ENCODE measurements at places on chromosomes 12 and 14.

GRCh38 chr12:100356644-100357223 is at the start of gene SLC17A8:
Gene SLC17A8 (plus strand): TSS chr12:100357074. CDS start chr12:100357392, 318 bp downstream.
- DNase-seq, result no peak

DNA sequence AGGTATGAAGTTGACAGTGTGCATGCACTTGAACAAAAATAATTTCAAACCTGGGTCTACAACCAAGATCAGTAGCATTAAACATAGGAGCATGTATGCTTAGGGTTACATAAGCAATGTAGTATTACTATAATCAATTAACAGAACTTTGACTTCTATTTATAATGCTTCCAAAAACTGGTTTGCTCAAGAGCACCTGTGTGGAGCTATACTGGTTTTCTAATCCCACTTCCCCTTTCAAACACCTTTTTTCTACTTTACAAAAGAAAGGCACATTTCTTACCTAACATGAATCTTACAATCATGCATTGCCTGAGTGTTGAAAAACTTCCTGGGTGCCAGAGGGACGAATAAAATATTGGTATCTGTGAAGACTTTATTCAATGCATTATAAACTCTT is 72.7 kb downstream of the EFCAB11 start:
- DNase-seq, result no peak

GRCh38 chr12:123483602-123484248 is 25.8 kb downstream of the SNRNP35 start:
- no peak for DNase-seq

DNA sequence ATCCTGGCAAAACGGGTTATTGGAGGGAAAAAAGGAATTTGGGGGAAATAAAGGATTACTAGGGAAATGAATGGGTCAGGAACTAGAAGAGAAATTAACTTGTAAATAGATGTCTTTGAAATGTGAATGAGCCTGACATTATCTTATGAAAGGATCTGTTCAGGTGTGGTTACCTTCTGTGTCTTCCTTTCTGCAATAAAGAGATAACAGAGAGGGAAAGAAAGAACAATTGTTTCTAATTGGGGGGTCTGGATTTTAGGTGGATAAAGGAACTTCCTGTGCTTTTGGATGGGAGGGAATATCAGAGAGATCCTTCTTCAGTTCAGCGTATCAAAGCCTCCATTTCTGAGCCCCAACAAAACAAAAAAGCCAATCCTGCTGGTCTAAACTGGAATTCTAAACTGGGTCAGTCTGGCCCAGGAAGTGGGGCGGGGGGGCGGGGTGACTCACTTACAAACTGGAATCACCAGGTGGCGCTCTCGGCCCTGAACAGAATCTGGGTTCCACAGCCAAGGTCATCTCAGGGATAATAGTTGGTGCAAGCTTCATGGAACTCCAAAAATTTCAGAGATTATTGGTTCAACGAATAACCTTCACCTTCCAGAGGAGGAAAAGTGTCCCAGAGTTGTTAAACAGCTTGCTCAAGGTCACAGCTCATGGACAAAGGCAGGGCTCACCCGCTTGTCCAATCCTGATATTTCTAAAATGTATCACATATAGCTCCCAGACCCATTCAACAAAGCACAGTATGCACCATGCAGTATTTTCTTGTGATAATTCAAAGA is 15.2 kb upstream of the PEBP1 start:
- peak; percentile 62 for DNase-seq

DNA sequence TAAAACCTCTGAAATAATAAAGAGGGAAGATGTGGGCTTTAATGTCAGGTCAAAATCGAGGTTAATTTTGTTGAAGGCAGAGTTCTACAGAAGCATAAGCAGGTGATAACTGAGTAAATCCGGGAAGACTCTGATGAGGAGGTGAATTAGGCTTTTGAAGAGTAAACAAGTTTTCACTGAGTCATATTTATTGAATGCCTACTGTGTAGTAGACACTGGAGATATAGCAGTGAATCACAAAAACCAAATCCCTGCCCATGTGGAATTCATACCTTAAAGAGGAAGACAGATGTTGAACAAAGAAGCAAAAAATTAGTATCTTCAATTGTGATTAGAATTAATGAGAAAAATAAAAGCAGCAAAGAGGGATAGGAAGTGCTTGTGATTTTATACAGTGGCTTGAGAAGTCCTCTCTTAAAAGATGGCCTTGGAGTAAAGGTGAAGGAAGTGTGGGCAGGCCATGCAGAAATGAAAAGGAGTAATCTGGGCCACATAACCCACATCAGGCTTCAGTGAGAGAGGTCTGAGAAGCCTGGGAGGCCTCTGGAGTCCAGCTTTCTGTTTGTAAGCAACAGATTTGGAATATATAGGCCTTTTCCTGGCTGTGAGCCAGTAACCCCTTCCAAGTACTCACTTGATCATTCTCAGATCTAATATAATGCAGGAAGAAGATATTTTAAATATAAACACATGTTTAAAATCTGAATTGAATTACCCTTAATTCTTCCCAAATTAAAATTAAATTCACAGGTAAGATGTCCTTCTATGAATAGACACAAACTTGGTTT is 46.7 kb downstream of the BHLHE41 start:
- DNase-seq, result no peak

DNA sequence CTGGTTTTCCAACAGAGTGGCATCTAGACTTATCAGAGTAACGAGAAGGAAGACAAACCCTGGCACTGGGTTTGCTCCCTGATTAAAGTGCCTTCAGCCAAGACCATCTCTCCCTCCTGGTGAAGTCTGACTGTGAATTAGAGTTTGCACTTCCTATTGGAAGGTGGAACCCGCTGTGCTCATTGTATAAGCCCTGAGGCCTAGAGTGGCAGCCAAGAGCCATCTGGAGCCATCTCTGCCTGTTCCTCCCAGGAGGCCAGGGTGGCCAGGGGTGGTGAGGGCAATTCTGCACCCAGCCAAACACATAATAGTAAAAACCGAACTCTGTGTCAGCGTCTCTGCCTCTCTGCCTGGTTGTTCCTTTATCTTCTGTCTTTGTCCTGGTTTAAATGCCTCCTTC is 25.0 kb downstream of the MFAP5 start:
- no peak for DNase-seq

DNA sequence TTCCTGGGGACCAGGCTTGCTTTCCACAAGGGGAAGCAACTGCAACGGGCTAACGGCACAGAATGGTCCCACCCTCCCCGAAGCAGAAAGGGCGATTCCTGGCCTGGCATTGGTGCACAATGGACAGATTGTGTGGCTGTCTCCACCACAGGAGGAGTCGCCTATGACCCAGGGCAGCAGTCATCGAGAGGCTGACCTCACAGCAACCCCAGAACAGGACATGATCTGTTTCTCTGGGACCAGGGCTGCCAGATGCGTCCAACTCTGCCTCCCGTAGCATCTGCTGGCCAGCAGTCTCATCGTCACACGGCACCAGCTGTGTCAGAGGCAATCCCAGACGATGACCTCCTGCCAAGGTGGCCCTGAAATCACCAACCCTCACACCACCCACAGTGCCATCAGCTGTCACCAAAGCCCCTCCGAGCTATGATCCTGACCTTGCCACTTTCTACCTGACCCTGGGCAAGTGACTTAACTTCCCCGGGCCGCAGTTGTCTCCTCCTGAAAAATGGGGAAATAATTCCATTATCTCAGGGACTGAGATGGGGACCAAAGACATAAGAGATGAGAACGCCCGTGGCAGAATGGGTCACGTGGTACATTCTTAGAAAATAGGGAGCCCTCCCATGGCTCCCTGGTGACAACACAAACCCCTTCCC is 86.7 kb downstream of the CHGA start:
- no peak for DNase-seq

DNA sequence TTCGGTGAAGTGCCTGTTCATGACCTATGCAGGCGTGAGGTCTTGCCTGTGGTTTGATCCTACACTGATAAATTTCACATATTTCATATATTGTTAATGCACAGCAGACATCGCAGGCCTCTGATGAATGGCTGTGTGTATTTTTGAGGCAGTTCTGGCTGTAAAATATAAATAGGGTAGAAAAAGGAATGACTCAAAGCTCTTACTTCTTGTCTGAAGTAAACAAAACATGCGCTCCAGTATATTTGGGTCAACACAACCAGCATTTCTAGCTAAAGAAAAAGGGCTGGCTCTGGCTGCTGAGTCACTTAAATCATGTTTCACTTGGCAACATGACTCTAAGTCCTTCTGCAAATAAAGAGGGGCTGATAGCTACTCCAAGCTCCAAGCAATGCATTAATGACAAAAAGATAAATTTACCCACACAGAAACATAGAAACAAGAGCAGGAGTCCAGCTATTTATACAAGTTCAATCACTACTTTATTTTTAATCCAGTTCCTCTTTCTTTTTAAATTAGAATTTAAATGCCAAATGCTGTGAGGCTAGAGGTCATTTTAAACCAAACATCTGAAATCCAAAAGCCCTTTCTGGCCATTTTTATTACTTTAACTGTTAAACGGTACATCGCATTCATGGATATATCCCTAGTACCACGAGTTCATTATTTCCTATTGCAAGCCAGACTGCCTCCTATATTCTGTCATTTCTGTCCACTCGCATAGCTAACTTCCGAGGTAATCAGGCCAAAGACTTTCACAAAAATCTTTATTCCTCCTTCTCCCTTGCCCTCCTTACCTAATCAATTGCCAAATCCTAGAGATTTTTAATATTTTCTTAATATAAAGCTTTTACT is 54.3 kb upstream of the TMCC3 start:
- DNase-seq, result no peak

- no peak for DNase-seq
Measured at GRCh38 chr14:41313196-41313595, 293.5 kb upstream of the LRFN5 start.

GRCh38 chr12:55789893-55790292 is 27.6 kb downstream of the SARNP start:
- no peak for DNase-seq

- no peak for DNase-seq
Measured at GRCh38 chr14:64758691-64759554, 54.7 kb downstream of the PLEKHG3 start.

GRCh38 chr14:82855912-82856391 is 1322.3 kb upstream of the SEL1L start:
- no peak for DNase-seq

GRCh38 chr12:121223292-121224285 is 13.7 kb downstream of the P2RX4 start:
- peak; percentile 46 for DNase-seq

GRCh38 chr12:44930972-44931600 is 55.0 kb upstream of the NELL2 start:
- DNase-seq, result no peak

DNA sequence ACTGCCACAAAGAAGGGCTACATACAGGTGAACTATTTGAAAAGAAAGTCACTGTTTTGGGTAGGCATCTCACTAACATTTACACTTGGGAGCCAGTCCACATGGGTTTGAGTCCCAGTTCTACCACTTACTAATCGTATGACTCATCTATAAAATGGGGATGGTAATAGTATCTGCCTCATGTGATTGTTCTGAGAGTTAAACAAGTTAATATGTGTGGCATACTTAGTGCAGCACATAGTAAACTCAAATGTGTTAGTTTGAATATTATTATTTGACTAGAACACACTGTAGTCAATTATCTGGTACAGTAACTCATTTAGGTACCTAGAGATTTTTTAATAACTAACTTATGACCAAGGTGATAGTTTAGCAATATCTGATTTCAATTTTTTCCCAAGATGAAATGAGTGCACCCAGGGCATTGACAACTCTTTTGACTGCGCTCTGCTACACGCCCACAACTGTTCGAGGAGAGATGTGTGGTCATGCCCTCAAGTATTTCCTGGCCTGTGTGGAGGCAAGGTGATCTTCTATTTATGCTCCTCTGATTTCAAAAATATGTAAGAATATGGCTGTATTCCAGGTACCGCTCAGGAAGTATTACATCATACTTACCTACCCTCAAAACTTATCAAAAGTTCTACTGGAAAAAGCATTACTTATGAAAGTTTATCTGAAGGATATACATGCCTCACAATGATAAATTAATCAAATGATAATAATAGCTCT is 210.6 kb upstream of the EGLN3 start:
- DNase-seq, result no peak

DNA sequence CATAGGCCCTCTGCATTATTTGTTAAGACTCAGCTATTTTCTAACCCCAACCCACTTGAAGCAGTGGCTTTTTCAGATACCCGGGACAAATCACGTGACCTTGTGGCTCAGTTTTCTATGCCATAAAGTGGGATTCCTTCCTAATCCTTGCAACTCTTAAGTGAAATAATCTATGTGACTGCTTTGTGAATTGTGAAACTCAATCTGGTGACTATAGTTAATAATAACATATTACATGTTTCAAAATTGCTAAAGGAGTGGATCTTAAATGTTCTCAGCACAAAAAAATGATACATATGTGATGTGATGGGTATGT is 17.3 kb downstream of the EML1 start:
- no peak for DNase-seq

- DNase-seq, result no peak
Measured at GRCh38 chr12:132171968-132172521, 27.8 kb downstream of the NOC4L start.

DNA sequence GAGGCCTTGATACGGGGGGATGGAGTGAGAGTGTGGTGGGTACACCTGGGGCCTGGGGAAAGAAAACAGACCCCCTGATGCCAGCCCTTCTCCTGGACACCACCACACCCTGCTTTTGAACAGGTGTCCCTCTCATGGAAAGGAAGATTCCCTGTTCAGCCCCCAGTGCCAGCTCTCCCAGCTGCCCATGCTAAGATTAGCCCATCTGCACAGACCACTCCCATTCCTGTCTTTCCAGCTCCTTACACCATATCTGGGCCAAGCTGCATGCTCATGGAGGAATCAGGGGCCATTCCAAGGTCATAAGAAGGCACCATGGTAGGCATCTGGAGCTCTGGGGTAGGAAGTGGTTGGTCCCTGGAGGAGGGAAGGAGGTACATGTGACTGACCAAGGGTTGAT is 9.6 kb downstream of the NAB2 start:
- DNase-seq, result no peak

GRCh38 chr12:66127650-66128049 is 2.9 kb downstream of the LLPH start:
- no peak for DNase-seq

DNA sequence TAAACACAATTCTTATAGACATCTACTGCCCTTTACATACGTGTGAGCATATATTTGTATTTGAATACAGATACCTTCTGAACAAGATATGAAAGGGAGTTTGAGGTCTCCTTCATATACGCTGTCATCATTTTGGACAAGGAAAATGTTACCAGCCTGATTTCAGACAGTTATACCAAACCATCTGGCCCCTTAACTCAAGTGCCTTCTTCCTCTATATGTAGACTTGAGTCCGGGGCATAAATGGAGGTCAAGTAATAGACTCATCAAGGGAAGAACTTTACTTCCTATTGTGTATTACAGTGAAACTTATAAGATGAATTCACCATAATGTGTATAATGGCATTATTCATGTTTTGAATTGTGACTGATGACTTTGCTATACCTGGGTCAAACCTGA is 52.2 kb downstream of the FAR2 start:
- no peak for DNase-seq

- no peak for DNase-seq
Measured at GRCh38 chr12:111467092-111467856, 61.6 kb downstream of the SH2B3 start.

All from stimulated activated CD4-positive, alpha-beta T cell treated with anti-CD3 and anti-CD28 coated beads, Interleukin-4, amount 100 ng/mL, for 1 hour (primary cell).